Activated CD8-positive, alpha-beta memory T cell treated with anti-CD3 and anti-CD28 coated beads, Interleukin-2, amount 50 U/mL, for 4 hours (primary cell): ENCODE measurements at places on chromosomes 7 and 10.
A peak's percentile ranks its signal among the peaks of the same experiment; 100 is the strongest.

DNA sequence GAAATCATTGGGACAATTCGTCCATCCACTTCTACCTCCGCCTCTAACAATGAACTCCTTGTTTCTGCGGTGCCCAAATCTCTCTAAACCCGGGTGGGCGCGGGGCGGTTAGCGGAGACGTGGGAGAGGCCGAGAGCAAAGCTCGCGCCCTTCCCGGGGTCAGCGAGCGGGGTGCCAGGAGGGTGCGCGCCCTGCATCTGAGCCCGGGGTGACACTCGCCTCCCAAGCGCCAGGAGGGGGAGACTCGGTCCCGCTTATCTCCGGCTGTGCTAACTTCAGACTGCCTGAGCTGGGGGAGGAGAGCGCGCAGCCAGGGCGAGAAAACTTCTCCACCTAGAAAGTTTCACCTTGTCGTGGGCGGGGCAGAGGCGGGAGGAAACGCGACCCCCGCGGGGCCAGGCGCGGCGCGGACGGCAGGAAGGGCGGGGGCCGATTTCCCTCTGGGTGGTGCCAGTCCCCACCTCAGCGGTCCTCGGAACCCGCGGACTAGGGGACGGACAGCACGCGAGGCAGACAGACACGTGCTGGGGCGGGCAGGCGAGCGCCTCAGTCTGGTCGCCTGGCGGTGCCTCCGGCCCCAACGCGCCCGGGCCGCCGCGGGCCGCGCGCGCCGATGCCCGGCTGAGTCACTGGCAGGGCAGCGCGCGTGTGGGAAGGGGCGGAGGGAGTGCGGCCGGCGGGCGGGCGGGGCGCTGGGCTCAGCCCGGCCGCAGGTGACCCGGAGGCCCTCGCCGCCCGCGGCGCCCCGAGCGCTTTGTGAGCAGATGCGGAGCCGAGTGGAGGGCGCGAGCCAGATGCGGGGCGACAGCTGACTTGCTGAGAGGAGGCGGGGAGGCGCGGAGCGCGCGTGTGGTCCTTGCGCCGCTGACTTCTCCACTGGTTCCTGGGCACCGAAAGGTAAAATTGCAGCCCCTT lies at the start of gene MET:
Gene MET (plus strand): TSS at position 516 of the 915 bp plus-strand sequence. CDS start 26,889 bp downstream, outside the sequence.
- DNase-seq: peak; percentile 15

- DNase-seq: no peak
Measured at GRCh38 chr10:75238182-75239095, 2.7 kb upstream of the COMTD1 start.

- DNase-seq: no peak
Measured at GRCh38 chr10:120559800-120560199, 102.8 kb downstream of the PLPP4 start.

DNA sequence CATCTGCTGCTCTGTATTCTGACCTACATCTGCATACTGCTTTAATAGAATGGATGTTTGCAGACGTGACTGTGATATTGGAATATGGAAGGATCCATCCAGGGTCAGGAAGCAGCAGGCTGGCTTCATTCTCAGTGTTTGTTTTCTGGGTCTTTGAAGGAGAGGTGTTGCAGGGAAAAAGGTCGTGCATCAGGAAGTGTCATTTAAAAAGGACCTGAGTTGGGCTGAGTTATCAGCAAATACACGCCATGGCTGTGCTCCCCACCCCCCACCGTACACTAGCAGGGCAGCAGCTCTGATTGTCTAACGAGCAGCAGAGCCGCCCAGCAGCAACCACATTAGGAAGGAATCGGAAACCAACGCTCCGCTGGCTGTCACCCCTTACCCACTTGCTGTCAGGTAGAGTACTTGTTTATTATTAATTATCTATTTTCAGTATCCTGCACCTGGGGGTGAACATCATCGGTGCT lies 63.1 kb upstream of the STEAP1B start:
- no peak for DNase-seq

DNA sequence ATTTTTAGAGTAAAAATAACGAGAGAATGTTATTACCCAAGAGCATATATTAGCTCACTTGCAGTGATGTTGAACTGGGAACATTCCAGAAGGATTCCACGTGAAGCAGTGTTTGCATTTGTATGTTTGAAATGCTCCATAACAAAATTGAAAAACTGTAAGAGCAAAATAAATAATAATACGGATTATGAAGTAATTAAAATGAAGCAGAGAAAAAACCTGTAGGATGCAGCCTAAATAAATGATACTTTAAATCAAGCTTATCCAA lies 203.3 kb downstream of the BAMBI start:
- DNase-seq: no peak

- no peak for DNase-seq
Measured at GRCh38 chr10:1923586-1923985, 186.3 kb upstream of the ADARB2 start.

- no peak for DNase-seq
Measured at GRCh38 chr7:80593869-80594586, 44.4 kb upstream of the CD36 start.

DNA sequence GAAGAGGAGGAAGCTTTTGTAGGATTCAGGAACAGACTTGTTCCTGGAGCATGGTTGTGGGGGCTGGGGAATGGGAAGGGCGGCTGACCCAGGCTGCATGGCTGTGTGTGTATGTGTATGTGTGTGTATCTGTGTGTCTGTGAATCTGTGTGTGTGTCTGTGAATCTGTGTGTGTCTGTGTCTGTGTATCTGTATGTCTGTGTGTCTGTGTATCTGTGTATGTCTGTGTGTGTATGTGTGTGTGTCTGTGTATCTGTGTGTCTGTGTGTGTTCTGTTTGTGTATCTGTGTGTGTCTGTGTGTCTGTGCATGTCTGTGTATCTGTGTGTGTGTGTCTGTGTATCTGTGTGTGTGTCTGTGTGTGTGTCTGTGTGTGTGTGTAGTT lies 6.6 kb upstream of the STX1A start:
- DNase-seq: no peak
